HS-27A (cell line): ENCODE measurements at places on chromosomes 3 and 15.
A peak's percentile ranks its signal among the peaks of the same experiment; 100 is the strongest.

GRCh38 chr3:2810723-2811122, 299.5 kb downstream of the IL5RA start:
- no peak for DNase-seq

- DNase-seq, result no peak
Observed at GRCh38 chr15:55016225-55016624, 180.5 kb downstream of the RSL24D1 start.

DNA sequence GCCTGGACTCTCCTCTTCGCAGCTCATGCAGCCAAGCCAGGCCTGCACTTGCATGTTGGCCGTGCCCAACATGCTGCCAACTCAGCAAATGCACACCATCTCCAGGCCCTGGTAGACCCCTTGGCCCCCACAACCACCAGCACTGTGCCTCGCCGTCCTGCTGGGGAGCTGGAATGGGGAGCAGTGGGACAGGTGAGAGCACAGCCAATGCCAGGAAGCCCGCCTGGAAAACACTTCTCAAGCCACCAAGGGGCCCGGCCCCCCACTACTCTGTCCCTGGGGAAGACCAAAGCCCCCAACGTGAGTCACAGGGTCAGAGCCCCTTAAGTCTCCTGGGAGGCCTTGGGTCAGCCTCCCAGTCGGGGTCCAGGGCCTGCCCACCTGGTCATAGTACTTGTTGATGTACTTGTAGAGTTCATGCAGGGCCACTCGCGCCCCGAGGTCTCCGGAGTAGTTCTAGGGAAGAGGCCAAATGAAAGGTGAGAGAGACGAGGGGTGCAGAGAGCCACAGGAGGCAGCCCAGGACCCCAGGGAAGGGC, 24.5 kb downstream of the PLXNB1 start:
- no peak for DNase-seq

DNA sequence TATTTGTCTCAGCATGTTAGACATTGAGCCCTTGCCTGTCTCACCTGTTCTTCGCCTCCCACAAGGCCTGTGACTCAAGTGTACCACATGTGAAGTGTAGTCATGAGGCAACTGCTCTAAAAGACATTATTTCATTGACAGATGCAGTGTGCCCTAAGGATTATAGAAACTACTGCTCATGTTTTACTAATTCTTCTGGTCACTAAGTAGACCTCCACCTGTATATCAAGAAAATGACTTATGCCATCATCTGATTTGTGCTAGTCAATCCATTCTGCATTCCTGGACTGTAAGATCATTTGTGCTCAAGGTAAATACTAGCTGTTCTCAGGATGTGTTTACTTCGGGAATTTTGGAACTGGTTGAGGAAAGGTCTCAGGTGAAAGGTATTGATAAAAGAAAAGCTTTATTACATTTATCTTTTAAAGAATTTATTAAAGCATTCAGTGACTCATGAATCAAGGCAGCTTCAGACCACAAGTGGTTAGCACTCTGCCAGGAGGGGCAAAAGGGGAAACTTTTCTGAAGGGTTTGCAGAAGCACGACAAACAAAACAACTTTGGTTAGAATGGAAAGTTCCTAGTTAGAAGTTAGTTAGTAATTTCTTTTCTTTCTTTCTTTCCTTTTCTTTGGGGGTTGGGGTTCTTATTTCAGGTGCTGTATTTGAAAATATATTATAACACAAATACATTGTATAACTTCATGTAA, 465.3 kb upstream of the CBLB start:
- peak; percentile 40 for DNase-seq

- DNase-seq, result no peak
Observed at GRCh38 chr3:105626739-105627138, 242.1 kb downstream of the CBLB start.

- no peak for DNase-seq
Observed at GRCh38 chr3:67535006-67535405, 119.4 kb downstream of the SUCLG2 start.

- no peak for DNase-seq
Observed at GRCh38 chr15:85733416-85733815, 61.3 kb downstream of the KLHL25 start.

DNA sequence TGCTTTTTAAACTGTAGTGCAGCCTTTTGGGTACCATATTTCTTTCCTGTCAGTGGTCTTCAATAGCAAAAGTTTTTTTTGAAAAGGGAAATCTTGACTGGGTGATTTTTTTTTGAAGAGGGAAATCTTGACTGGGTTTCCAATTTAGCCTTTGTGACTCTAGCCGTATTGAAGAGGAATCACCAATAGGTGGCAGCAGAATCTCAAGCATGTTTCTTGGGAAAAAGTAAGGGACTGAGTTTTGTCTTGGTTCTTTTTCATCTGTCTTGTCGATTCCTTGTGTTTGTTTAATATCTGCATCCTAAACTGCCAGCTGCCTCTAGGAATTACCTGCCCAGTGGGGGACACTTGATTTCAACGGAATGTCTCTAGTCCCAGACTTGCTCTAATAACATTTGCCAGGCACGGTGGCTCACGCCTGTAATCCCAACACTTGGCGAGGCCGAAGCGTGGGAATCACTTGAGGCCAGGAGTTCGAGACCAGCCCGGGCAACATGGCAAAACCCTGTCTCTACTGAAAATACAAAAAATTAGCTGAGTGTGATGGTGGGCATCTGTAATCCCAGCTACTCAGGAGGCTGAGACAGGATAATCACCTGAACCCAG, 89.2 kb downstream of the RBPMS2 start:
- no peak for DNase-seq

GRCh38 chr15:90750186-90750585, 33.0 kb downstream of the BLM start:
- DNase-seq, result no peak

DNA sequence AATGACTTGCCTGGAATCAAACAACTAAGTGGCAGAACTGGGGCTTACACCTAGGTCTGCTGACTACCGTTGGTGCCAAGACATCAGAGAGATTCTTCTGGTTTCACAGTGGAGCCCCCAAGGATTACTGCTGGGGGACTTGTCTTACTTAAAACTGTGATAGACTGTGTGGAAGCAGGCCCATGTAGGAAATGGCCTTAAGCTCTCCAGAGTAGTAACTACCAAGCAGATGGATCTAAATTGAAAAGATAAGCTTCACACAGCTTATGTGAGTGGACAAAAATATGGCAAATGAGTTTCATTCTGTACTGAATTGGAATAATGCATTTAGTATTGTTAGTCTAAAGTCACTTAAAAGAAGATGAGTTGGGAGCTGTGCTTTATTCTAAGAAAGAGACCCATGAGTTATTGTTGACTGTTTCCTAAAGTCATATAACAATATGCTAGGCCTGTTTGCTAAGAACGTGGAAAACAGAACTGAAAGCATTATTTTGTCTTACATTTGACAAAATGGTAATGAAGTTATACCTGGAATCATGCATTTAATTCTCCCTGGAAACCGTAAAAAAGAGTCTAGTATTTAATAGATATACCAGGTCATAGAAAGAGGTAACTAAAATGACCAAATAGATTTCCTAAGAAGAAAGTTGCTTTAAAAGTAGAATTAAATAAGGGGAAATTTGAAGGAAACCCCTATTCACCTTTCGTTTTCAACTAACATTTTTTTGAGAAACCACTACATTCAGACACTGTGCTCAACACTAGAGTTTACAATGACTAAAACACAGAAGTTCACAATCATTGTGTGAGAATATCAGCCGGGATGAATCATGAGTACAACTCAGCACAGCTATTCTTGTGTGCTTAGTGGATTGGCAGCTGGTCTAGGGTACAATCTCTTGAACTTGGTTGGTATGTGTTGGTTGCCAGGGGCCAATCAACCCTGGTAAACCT, 13.0 kb upstream of the MAPK6 start:
- no peak for DNase-seq

GRCh38 chr3:70312336-70312735, at the start of gene MDFIC2:
MDFIC2 (minus strand) TSS chr3:70312638; CDS start chr3:70311973, 665 bp downstream.
- DNase-seq, result no peak

- peak; percentile 48 for DNase-seq
Observed at GRCh38 chr15:75732809-75733451, 20.3 kb upstream of the CSPG4 start.

DNA sequence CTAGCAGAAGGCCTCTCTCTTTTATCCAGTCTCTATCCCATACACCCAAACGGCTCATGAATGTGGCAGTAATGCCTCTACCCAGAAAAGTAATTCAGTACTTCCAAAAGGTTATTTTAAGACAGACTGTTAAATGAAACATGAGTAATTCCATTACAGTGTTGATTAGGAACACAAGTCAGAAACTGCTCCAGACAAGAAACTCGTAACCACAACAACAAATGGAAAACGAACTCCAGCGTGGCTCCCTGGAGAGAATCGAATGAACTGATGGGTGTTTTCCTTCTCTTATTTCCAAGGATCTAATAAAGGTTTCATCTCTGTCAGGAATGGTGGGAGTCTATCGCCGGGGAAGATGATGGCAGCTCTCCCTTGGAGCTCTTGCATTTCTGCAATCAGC, 228.4 kb downstream of the MAGI1 start:
- DNase-seq, result no peak

GRCh38 chr15:43102187-43102586, 3.7 kb downstream of the UBR1 start:
- DNase-seq, result no peak

- DNase-seq, result no peak
Observed at GRCh38 chr15:58309963-58310928, 121.5 kb upstream of the LIPC start.

- DNase-seq, result no peak
Observed at GRCh38 chr3:25508901-25509300, 80.8 kb downstream of the RARB start.

DNA sequence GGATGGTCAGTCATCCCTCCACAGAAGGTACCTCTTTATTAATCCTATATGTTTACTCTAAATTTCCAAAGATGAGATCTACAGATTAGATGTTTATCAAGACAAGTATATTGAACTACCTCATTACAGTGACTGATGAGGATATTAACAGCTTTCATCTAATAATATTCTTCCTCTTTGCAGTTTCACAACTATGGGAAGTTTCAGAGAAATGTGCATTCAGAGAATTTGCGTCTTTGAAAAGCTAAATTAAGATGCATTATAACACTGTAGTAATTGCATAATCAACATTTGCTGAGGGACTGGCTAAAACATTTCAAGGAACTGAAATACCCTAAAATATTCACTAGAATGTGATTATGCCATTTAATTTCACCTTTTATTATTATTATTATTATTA, 46.7 kb downstream of the MCF2L2 start:
- DNase-seq, result no peak

DNA sequence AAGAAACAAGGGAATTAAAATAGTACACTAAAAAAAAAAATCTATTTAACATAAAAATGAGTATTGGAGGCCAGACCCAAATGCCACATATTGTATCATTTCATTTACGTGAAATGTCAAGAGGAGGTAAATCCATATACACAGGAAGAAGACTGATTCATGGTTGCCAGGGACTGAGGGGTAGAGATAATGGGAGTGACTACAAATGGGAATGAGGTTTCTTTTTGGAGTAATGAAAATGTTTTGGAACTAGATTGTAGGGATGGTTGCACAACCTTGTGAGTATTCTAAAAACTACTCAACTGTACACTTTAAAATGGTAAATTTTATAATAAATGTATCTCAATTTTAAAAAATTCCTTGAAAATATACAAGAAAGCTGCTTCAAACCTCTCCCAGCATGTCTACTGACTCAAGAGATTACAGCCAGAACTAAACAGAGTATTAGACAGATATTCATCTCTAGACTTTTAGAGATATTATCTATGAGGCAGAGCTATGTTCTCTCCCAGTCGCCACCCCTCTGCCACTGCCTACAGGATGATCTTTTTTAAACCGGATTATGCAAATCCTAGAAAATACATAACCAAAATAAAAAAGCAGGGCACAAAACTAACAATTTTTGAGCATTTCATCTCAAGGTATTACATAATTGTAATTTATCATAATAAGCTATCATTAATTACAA, 6.2 kb downstream of the HLTF start:
- no peak for DNase-seq

GRCh38 chr3:62968128-62968527, 92.9 kb upstream of the CADPS start:
- DNase-seq, result no peak

GRCh38 chr3:72698154-72698917, 149.9 kb downstream of the SHQ1 start:
- no peak for DNase-seq

DNA sequence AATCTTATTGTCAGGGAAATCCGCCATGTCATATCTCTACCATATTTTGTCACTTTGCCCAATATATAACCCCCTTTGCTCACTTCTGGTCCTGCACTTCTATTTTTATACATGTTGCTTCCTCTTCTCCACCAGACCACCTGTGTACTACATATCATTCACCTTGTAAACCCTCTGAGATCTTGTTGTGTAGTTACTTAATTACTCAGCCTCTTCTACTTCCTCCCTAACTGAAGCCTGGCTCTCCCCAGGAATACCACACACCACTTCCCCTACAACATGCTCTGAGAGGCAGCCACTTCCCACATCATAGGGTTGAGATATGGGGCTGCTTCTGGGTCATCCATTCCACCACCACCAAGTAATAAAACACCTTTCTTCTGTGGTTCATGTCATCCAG, 10.0 kb downstream of the HEXA start:
- DNase-seq, result no peak

DNA sequence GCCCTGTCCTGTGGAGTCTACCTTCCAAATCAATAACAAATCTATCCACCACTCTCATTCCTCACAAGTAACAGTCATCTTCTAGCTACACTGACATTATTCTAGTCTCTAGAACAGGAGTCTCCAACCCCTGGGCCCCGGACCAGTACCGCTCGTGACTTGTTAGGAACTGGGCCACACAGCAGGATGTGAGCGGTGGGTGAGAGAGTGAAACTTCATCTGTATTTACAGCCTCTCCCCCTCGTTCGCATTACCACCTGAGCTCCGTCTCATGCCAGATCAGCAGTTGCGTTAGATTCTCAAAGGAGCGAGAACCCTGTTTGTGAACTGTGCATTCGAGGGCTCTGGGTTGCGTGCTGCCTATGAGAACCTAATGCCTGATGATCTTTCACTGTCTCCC, 31.9 kb downstream of the ROBO2 start:
- DNase-seq, result no peak

GRCh38 chr3:135148398-135149020, 353.4 kb downstream of the EPHB1 start:
- DNase-seq, result no peak

- no peak for DNase-seq
Observed at GRCh38 chr3:59531994-59532393, 482.2 kb upstream of the CFAP20DC start.
